ENCODE measurements at places on chromosomes 13 and 19. TPM values are rescaled to one million over a fixed set of nuclear protein-coding genes. Genes with fewer than 3 reads are reported as not detected.

The SLC25A41 gene
- 1.5 TPM for polyA plus RNA-seq

The HS6ST3 gene
- polyA plus RNA-seq = 2.7 TPM

GRCh38 chr13:51231456-51231855 is 9.3 kb downstream of the FAM124A start:
- no peak for DNase-seq

DNA sequence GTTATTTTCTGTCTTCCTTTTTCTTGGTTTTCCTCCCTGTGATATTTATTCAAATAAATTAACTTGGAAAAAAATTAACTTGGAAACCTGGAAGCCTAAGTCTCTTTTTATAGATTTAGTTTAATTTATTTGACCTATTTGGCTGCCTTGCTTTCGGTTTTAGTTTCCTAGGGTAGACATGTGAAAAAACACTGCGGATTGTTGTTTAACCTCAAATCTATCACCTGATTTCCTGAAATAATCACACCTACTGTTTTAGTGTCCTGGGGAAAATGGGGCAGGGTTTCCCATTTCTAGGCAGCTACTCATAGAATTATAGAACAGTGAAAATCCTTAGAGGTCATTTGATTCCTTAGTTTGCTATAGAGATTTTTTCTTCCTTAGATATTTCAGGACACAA is 412.4 kb downstream of the PCDH17 start:
- DNase-seq = no peak

Data from renal pelvis (tissue), 12 donors.